Muscle of leg (tissue), 16 donors: ENCODE measurements at places on chromosomes 2 and 18. TPM values are rescaled to one million over a fixed set of nuclear protein-coding genes. Genes with fewer than 3 reads are reported as not detected.

DNA sequence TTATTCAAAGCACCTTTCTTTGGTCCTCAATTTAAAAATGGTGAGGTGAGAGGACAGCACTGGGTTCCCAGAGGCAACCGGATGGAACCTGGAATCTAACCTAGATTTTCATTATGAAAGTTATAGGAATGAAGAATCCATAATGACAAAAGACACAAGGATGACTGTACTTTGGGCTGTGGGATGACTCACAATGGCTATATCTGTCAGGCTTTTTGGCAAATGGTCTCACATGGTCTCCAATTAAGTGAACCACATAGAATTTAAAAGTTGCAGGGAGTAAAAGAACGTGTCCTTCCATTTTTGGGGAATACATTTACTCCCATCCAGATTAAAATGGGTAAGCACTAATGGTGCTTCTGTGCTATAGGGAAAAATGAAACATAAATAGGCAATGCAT, 31.8 kb upstream of the LYPD1 start:
- H3K4me3 ChIP-seq, result no peak overlapping the region
- no peaks in the 10 kb centered on the region for H3K4me1 ChIP-seq

DNA sequence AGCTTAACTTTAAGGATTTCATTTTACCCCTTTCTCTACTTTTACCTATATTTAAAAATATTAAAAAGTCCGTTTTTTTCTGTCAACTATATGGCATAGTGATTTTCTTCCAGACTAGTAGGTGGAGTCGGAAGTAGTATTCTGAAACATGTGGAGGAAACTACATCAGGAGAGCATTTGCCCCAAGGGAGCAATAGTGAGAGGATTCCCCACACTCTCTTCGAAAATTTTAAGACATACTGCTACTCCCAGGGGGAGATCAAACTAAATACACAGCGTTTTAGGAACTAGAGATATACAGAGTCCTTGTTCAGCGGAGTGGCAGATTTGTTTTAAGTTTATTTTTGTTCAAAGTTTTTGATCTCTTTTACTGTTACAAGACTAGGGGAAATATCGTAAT, 40.6 kb downstream of the METAP1D start:
- no peak overlapping the region for H3K4me3 ChIP-seq
- no peaks in the 10 kb centered on the region for H3K4me1 ChIP-seq
- H3K27ac ChIP-seq, result no peak overlapping the region

DNA sequence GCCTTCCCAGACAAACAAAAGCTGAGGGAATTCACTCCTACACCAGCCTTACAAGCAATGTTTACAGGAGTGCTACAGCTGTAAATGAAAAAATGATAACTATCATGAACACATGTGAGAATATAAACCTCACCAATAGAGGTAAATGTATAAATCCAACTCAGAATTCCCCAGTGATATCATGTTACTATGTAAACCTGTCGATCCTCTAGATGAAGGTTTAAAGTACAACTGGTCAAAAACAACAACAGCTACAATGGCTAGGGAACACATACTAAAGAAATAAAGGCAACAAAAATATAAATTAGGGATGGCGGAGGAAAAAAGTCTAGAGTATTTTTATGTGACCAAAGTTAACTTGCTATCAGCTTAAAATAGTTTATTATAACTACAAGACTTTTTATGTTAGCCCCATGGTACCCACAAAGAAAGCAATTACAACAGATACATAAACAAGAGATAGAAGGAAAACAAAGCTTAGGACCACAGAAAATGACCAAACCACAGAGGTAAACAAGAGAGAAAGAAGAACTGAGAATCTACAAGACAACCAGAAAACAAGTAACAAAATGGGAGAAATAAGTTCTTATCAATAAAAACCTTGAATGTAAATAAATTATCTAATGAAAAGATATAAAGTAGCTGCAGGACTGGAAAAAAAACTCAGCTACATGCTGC, 8.3 kb downstream of the CERKL start:
- DNase-seq, result no peak
- H3K4me1 ChIP-seq, result no peaks in the 10 kb centered on the region
- H3K4me3 ChIP-seq, result no peak overlapping the region
- H3K27ac ChIP-seq, result no peak overlapping the region
- H3K27me3 ChIP-seq, result no peaks in the 10 kb centered on the region
- H3K36me3 ChIP-seq, result no peaks in the 10 kb centered on the region

- H3K27ac ChIP-seq, result no peak overlapping the region
These were observed 36.5 kb downstream of the PPM1B start for GRCh38 chr2:44205169-44205568.

L3MBTL4 gene
- polyA plus RNA-seq, result 1.9 TPM

GRCh38 chr2:236081171-236081570, 87.0 kb downstream of the GBX2 start:
- H3K4me3 ChIP-seq, result no peak overlapping the region
- H3K4me1 ChIP-seq, result no peaks in the 10 kb centered on the region

TLX2 gene
- not detected for polyA plus RNA-seq

DNA sequence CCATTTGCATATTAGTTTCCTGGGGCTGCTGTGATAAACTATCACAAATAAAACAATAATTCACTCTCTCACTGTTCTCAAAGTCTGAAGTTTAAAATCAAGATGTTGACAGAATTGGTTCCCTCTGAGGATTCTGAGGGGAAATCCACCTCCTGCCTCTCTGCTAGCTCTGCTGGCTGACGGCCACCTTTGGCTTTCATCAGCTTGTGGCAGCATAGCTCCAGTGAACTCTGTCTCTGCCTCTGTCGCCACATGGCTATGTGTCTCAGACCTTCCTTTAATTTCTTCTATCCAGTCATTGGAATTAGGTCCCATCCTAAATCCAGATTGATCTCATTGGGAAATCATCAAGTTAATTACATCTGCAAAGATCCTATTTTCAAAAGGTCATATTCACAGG, 38.9 kb upstream of the TRIM43 start:
- peak; percentile 5 for DNase-seq
- H3K36me3 ChIP-seq, result no peaks in the 10 kb centered on the region
- no peaks in the 10 kb centered on the region for H3K4me1 ChIP-seq
- peaks cover 5% of the 10 kb centered on the region for H3K27me3 ChIP-seq

GRCh38 chr2:36262581-36262980, 93.0 kb upstream of the CRIM1 start:
- H3K4me3 ChIP-seq, result no peak overlapping the region
- H3K27ac ChIP-seq, result no peak overlapping the region
- H3K27me3 ChIP-seq, result no peaks in the 10 kb centered on the region
